ENCODE measurements at places on chromosomes 13 and 19.

GRCh38 chr19:5624018-5624663, 1.3 kb downstream of the SAFB start:
- peak; percentile 72 for DNase-seq

- no peak for DNase-seq
Observed at GRCh38 chr19:49492573-49493405, 3.4 kb upstream of the RPS11 start.

DNA sequence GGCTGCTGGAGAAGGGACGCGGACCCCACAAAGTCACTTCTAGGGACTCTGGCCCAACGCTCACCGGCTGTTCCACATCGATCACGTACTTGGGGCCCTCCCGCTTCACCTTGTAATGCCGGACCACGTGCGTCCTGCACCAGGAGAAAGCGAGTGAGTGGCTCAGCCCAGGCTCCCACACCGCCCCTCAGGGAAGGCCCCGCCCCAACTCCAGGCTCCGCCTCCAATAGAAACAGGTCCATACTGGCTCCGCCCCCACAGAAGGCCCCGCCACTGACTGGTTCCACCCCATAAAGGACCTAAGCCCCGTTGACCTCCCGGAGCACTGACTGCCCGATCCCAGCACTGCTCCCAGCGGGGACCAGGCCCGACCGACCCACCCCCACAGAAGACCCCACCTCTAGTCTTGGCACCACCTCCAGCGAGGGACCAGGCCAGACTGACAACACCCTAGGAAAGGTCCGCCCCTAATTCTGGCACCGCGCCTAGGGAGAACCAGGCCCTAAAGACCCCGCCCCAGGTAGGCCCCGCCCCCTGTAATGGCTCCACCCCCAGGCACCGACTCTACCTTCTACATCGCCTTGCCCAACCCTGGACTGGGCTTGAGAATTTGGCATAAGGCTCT, 11.3 kb downstream of the STAP2 start:
- peak; percentile 78 for DNase-seq

DNA sequence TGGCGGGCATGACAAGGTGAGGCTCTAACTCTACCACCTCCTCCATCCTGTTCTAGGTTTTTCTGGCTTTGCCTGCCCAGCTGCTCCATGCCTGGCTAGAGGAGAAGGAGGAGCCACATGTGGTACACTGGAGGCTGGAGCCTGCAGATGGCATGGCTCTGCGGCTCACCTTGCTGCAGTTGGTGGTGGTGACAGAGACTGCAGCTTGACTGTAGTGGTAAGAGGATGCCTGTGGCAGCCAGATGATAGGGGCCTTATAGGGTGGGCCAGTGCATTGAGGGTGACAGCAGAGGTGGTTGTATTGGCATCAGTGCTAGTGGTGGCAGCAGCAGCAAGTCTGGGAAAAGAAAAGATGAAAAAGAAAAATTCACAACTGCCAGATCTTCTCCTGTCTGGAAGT, 146.2 kb downstream of the TNFRSF19 start:
- no peak for DNase-seq

GRCh38 chr19:40776932-40777644, 959 bp upstream of the RAB4B start:
- peak; percentile 98 for DNase-seq

GRCh38 chr13:100382785-100383184, 205.8 kb downstream of the GGACT start:
- DNase-seq: no peak

DNA sequence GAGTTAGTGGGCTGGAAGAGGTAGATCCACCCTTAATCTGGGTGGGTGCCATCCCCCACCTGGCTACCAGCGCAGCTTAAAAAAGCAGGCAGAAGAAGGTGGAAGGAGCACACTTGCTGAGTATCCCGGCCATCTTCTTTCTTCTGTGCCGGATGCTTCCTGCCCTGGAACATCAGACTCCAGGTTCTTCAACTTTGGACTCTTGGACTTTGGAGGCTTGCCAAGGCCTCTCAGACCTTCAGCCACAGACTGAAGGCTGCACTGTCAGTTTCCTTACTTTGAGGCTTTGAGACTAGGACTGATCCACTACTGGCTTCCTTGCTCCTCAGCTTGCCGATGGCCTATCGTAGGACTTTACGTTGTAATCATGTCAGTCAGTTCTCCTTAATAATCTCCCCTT, 127.6 kb upstream of the GPC6 start:
- DNase-seq: no peak

DNA sequence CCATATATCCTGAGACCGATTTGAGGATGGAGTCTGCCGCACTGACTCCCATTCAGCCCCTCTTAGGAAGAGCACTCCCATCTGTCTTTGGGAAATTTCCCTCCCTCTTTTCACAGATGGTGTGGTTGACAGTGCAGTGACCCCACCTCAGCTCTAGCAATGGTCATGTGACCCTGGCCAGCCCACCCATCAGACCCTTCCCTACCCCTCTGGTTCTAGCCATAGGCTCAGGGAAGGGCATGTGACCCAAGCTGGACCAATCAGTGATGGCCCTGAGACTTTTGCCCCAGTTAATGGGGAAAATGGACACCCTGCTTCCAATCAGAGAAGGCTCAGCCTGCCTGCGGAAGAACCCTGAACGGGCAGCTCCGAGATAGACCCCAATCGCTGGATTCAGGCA, 26.3 kb downstream of the IL12RB1 start:
- no peak for DNase-seq

GRCh38 chr19:31666126-31666525, 316.9 kb upstream of the TSHZ3 start:
- no peak for DNase-seq

- DNase-seq: no peak
Observed at GRCh38 chr13:36445278-36445677, 13.0 kb downstream of the CCNA1 start.

GRCh38 chr13:50893211-50893852, 16.3 kb upstream of the RNASEH2B start:
- DNase-seq: peak; percentile 63

DNA sequence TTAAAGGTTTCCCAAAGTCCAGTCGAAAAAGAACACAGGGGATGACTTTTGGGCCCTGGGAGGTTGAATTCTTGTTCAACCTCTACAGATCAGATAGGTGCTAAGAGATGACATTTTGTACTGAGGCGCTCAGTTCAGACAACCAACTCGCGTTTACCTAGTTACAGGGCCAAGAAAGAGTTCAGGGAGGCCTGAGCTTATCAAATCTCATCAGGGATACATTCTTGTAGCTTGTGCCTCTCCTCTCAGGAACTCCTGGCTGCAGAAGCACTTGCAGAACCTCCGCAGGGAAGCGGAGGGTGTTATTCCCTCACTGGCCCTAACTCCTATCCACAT, 825 bp downstream of the ZNF776 start:
- no peak for DNase-seq

DNA sequence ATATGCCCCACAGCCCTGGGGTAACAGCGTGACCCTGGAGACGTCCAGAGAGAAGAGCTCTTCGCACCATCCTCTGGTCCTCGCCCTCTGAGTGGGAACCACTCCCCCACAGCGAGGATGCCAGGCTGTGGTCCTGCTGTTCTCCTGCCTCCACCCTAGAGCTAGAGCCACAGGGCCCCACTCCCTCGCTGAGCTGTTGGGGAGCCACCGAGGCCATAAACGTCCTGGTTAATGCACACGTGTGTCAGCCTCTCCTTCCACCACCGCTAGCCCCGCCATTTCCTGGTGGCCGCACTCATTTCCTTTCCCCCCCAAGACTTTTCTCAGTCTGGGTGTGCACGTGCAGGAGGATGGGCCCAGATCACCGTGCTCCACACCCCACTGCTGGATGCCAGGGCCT, 11.5 kb downstream of the CEACAM16 start:
- no peak for DNase-seq

DNA sequence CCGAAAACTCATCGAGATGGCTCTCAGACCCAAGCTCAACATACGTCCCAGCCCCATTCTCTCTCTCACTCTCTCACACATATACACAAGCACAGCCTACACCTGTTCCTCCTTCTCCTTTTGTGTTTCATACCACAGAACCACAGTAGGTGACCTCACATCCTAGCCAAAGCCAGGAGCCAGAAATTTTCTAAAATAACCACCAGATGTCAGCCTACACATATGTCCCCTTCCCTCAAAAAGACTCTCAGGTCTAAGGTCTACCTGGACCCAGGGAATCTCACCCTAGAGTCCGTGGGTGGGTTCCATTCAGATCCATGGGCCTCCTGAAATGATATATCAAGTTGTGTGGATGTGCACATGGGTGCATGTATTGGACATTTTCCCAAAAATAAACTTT, 104.2 kb upstream of the IPO5 start:
- DNase-seq: peak; percentile 24

GRCh38 chr13:51260154-51260553, 38.0 kb downstream of the FAM124A start:
- DNase-seq: no peak

- DNase-seq: peak; percentile 46
Observed at GRCh38 chr19:4639531-4640246, 373 bp downstream of the TNFAIP8L1 start.

DNA sequence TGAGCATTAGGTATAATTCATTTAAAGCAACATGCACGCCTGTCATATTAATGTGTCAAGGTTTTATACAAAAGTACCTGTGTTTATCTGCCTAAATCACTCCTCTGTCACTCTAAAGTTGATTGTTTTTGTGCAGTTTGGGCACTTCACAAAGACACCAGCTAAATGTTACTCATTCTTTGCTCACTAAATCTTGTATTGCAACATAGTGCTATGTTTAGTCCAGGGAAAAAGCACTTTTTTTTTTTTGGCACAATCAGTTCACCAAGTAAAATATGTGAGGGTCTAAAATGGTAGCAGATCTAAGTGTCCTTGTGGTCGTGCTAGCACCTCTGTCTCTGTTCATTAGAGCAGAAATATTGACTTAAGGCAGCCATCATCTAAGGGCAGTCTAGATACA, 2526.7 kb upstream of the PCDH20 start:
- no peak for DNase-seq

DNA sequence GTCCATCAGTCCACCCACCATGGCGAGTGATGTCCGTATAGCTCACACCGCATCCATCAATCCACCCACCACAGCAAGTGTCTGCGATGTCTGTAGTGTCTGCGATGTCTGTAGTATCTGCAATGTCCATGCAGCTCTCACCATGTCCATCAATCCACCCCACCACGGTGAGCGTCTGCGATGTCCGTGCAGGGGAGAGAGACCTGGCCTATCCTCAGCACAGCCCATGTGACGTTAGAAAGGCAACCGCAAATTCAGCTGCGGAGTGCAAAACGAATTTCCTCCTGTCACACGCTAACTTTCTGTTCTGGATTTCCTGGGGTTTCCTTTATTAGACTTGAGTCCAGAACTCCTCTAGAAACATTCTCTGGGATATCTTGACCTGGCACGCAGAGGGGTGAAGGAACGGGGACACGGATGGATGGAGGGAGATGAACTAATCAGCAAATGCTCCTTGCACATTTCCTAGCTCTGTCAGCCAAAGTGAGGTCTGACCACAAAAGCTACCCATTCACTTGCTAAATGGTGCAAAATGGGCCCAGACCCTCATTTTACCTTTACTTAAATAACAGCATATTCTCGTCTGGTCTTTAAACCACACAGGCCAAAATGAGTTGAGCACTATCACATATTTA, 18.3 kb downstream of the RASA3 start:
- no peak for DNase-seq

DNA sequence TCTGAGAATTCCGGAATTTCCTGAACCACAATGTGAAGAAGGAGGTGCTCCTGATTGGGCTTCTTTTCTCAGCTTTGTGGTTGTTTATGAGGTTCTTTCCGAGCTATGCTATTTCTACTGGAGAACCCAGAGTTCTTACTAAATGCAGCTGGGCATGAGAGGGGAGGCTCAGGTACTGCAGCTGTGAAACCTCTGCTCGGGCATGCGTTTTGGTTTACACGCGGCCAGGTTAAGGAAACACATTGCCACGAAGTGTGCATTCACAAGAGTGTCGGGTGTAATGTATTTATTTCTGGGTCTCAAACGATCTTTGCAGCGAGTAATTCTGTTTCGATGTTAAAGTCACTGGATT, 661 bp upstream of the MIR17HG start:
- DNase-seq: no peak

DNA sequence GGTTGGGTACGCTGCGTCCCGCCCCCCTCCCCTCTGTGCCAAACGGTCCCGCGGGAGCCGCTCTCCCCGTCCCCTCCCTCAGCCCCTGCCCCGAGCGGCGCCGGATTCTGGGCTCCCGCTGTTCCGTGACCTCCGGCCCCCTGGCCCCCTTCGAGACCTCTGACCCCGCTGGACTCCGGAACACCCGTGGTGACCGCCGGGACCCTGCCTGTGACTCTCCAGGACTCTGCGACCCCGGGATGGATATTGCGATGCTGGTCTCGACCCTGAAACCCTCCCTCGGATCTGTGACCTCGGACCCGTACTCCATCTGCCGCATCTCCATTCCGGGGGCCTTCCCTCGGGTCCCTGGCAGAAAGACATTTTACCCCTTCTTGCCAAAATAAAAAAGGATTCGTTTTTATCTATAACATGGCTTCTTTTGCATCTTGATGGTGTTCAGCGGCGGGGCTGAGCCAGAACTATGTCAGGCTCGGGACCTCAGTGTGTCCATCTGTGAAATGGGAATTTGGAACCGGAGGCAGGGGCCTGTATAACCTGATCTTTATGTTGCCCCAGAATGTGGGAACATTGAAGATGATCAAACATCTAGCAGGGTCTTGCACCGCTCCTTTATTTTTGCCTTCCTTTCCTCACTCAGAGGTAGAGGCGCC, 654 bp upstream of the MEGF8 start:
- no peak for DNase-seq

- DNase-seq: peak; percentile 16
Observed at GRCh38 chr13:102090532-102090931, 311.3 kb downstream of the FGF14 start.

GRCh38 chr13:25978961-25979360, 72.9 kb downstream of the SHISA2 start:
- no peak for DNase-seq

DNA sequence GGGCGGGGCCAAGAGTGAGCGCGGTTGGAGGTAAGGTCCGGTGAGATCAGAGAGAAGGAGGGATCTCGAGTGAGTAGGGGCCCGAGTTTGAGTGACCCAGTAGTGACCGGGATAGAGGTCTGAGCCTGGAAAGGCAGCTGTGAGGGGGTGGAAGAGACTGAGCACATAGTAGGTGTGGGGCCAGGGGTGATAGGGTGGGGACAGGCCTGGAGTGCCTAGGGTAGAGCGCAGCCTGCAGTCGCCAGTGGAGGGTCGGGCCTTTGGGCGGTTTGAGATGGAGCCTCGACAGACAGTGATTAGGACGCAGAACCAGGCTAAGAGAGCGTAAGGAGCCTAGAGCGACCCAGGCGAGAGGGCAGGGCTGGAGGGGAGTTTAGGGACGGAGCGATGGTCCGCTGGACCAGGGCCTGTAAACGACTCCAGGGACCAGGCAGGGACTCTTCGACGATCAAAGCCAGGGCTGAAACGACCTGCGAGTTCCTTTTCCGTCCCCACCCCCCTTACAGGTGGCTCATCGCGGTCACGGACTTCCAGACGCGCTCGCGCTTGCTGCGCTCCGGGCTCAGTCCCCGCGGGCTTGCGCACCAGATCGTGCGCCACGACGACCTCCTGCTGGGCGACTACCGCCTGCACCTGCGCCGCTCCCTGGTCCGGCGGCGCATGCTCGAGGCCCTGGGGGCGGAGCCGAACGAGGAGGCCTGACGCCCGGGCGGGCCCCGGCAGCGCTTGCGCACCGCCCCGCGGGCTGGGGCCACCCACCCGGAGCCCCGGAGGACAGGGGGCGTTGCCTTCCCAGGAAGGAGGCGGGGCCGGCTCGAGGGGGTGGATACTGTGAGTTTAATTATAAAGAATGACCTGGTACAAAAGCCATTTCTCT, 9.4 kb downstream of the C19orf81 start:
- peak; percentile 80 for DNase-seq

- DNase-seq: no peak
Observed at GRCh38 chr13:35923347-35923746, 207.8 kb downstream of the DCLK1 start.
